ENCODE measurements at places on chromosomes 1 and 21.

DNA sequence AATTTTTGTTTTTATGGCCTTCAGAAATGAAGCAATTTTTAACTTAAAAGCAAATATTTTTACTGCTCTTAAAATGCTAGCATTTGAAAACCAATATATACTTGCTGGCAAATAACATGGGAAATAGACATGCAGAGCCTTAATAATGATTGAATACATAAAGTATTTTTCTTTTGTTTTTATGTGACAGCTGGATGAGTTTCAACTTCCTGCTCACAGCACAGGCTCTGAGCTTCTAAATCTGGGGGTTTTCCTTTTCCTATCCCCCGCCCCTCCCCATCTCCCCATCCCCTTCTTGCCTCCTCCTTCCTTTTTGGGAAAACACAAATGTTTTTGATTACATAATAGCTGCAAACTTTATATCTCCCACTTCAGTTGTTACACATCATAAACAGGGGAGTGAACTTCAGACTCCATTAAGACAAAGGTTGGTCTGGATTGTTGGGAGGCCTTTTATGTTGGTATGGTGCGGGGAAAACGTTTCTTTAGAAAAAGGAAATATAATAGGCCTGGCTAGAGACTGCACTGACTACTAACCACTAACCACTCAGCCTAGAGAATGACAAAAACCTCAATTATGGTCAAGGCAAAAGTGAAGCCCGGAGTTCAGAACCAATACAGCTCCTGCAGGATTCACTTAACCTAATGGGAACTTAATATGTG, 116.1 kb upstream of the GORAB start:
- no peak for DNase-seq

GRCh38 chr1:113995382-113995781, 16.1 kb downstream of the OLFML3 start:
- DNase-seq, result no peak

DNA sequence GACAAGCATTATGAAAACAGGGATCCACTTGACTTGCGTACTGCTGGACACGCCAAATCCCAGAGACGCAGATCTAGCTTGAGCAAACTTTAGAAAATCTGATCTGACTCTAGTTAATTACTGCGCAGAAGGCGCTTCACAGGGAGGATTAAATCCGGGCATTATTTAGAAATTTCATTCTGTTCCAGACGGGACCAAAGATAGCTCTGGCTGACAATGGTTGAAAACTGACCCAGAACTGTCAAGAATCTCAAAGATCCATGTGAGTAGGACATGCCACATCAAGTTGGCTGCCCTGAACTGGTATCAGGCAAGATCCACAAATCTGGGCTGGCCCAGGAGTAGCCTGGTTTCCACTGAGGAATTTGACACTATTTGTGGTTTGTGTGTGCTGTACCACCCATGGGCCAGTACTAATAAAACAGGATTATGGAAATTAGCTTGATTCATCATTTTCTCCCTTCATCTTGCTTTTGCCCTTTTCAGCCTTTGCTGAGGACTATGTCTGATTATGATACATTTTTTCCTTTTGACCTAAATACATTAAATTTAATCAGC, 171.0 kb downstream of the VAV3 start:
- DNase-seq, result no peak

DNA sequence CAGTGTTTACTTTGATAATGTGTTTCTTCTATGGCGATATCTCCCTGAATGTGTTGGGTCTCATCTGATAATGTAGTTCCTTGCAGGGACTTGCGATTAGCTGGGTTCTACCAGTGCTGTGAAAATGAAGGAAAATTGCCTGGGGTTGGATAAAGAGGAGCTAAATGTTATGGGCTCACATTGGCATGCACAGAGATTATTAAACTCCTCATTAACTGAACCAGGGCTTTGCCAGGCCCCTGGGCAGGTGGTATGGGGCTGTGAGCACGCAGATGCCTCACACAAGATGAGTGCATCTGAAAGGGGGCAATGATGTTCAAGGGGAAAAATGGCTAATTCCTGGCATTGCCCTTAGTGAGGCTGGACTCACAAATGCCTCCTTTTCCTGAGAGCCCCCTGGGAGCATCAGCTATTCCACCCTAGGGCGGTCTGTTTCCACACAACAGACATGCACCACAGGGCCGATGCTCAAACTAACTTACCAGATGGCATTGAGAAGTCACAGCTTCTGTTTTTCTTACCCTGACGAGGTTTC, 321.1 kb downstream of the SEC16B start:
- DNase-seq, result no peak

GRCh38 chr1:170853302-170853701, 82.0 kb upstream of the MROH9 start:
- DNase-seq, result no peak

DNA sequence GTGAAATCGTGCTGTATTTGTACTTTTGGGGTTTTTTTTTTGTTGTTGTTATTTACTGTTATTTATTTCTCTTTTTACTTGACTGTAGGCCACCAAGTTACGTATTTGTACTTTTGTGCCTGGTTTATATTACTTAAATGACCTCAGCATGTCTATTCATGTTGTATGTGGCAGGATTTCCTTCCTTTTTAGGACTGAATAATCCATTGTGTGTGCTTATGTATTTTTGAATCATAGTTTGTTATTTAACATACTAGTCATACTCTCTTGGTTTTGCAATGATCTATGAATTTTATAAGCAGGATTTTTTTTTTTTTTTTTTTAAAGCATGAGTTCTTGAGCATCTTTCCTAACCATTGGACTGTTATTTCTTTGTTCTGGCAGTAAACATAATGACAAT, 51.2 kb downstream of the RNF2 start:
- DNase-seq, result no peak

DNA sequence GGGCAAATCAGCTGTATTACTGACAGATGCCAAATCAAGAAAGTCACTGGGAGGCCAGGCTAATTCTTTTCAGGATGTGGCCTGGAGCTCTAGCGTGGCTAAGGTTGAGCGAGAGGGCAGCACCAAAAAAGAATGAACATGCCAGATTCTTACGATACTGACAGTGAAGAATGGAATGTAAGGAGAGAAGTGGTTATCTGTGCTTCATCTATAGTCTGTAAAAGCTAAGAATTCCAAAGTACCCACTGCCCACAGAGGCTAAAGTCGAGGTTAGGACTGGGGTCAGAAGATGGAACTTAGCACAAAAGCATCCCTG, 32.7 kb downstream of the TFAP2E start:
- no peak for DNase-seq

- no peak for DNase-seq
These were observed 27.0 kb downstream of the SIM2 start for GRCh38 chr21:36725793-36726386.

DNA sequence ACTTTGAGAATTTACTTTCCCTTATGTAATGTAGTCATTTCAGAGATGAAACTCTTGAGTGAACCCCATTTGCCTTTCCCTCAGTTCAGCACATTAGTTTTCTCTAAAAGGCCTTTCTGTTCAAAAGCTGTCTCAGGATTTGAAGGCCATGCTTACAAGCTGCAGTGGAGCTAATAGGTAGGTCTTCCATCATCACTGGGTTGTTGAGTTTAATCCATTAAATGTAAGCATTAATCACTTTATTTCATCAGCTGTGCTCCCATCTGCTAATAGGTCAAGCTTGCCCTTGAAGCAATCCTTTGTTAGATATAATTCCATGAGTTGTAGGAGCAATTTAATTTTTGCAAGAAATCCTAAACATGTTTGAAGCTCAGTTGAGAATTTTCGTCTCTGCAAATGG, 422.2 kb upstream of the ZP4 start:
- DNase-seq, result no peak

DNA sequence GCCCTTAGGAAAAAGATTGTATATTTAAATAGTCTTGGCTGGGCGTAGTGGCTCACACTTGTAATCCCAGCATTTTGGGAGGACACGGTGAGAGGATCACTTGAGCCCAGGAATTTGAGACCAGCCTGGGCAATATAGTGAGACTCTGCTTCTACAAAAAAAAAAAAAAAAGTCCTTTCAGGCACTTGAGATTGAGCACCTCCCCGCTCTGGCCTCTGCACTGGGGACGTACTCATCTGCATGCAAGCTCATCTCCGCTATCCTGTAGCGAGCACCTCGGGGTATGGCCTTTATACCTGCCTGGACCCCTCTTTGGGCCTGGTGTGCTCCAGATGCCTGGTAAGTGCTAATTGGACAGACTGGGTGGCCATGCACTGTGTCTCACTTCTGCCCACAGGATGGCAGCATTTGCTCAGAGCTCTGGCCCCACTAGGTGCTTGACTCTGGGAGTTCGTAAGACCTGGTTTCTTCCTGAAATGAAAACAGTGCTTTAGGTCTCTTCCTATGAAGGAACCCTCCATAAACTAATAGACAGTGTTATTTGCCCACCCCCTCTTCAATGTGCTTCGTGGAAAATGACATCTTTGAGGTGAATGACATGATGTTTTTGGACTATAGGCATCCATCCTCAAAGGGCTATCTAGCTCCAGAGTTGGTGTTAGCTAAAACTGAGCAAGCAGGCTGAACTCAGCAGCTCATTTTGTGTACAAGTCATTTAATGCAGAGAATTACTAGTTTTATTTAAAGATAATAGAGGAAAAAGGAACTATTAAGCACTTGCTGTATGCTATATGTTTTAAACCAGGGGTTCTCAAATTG, 61.7 kb upstream of the ADAR start:
- peak; percentile 78 for DNase-seq

DNA sequence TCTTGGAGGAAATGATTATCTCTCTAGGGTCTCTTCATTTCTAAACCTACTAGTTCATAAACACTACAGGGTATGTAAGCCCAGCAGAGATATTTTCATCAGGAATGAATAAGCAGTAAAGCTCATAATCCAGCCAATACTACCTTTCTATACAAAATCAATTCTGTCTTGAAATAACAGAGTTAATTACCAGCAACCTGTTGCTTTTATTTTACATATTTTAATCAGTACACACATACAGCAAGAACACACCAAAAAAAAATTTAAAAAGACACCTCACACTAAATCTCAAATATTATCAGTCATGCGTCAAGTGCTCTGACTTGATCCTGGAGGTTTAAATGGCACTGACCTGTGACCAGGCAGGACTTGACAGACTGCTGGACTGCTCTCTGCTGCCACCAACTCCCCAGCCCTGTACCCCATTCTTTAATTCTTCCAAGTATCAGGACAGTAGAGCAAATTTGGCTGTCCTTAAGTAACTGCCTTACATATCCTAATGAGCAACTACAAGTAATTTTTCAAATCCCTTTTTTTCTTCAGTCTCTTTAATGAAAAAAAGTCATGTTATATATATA, 98.5 kb downstream of the CDC42BPA start:
- DNase-seq, result no peak

- DNase-seq, result no peak
These were observed 51.1 kb downstream of the DISP3 start for GRCh38 chr1:11529763-11530730.

DNA sequence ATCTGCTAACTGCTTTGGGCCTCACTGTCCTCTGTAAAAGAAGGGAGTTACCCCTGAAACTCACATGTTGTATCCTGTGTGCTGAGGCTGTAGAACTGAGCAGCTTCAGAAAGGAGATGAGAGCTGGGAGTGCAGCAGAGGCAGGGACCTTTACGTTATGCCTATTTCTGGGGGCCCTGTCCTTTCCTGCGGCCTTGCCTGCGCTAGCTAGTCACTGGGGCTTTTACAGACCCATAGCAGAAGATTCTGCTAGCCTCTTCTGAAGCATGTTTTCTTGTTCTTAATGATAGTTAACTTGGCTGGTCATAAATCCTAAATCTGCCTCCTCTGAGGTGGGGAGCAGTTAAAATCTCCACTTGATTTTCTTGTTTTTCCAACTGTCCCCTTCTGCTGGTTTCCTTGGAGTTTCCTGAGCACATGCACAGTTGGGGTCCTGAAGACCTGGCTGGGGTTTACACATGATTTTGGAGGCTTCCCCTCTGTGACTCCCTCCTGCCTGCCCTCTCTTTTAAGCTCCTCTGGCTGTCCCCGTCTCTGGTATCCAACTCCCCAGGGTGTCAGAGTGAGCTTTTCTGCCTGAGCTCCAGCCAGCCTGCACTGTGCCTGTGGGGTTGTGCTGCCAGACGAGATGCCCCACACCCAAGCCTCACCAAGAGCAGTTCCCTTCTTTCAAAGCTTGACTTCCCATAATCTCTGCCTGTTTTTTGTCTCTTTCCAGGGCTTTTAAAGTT, 76.6 kb downstream of the NOS1AP start:
- DNase-seq, result no peak

Data from endothelial cell (in vitro differentiated cells).